ENCODE measurements at places on chromosomes 5 and 9. TPM values are rescaled to one million over a fixed set of nuclear protein-coding genes. Genes with fewer than 3 reads are reported as not detected.

Gene NR6A1
- 0.22 TPM for total RNA-seq

Gene HDHD3
- 14.6 TPM for total RNA-seq

DNA sequence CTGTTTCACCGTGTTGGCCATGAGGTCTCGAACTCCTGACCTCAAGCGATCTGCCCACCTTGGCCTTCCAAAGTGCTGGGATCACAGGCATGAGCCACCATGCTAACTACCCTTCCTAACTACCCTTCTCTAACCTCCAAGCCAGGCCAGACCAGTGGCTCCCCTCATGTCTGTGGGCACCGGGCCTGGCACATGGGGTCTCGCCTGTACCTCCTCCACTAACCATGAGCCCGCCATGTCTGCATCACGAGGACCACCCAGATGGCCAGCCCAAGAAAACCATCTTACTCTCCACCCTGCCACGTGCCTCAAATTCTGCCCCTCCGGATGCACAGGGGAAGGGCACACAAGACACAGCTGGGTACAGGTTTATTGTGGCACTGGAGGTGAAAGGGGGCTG, 9.6 kb upstream of the DBN1 start:
- peaks cover 10% of the 10 kb centered on the region for H3K4me1 ChIP-seq
- H3K36me3 ChIP-seq: no peaks in the 10 kb centered on the region

DNA sequence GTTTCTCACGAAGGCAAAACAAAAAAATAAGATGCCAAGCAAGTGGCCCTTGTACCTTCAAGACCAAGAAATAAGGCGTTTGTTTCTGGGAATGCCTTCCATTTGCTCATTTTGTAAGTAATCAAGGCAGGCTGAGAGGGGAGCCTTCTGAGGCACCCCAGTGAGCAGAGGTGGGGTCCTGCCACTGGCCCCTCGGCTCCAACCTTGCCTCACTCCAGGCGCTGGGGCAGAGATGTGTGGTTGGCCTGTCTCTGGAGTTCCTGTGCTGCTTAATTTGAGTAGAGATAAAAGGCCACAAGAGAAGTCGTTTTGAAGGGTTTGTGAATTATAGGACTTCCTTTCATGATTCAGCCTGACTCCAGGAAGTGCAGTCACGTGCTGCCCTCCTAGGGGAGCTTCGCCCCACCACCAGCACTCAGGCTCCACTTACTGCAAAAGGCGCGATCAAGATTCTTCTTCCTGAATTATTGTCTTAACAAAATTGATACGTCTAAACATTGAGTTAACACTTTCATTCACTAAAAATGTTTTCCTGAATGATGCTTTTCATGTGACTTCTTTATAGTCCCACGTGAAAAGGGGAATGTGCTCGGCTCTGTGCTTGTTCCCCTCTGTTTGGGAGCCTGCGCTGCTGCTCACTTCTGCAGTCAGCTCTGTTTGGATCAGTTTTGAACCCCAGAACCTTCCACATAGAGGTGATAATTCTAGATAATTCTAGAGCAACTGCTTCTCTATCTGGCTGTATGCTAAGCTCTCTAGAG, 13.7 kb downstream of the SYK start:
- DNase-seq: no peak
- peak overlapping the region; percentile 28 for H3K4me3 ChIP-seq
- peak overlapping the region; percentile 35 for H3K27ac ChIP-seq
- H3K27me3 ChIP-seq: peaks cover 4% of the 10 kb centered on the region

DNA sequence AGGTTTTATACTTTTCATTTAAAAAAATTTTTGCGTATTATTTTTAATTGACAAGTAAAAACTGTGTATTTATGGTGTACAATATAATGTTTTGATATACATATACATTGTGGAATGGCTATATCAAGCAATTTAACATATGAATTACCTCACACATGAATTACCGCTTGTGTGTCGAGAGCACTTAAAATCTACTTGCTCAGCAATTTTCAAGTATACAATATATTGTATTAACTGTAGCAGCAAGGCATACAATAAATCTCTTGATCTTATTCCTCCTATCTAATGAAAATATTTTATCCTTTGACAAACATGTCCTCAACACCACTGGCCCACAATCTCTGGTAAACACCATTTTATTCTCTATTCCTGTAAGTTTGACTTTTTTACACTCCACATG, 224.4 kb upstream of the CYLC2 start:
- H3K27ac ChIP-seq: no peak overlapping the region
- H3K4me1 ChIP-seq: no peaks in the 10 kb centered on the region
- H3K4me3 ChIP-seq: no peak overlapping the region
- DNase-seq: no peak
- no peaks in the 10 kb centered on the region for H3K36me3 ChIP-seq

Gene SPATA31E1
- not detected for total RNA-seq

GRCh38 chr5:149125386-149125891, 15.9 kb upstream of the ABLIM3 start:
- peaks cover 2% of the 10 kb centered on the region for H3K4me1 ChIP-seq
- no peak overlapping the region for H3K4me3 ChIP-seq
- H3K36me3 ChIP-seq: peaks cover 2% of the 10 kb centered on the region
- no peak for DNase-seq

Gene C5orf58
- not detected for total RNA-seq

GRCh38 chr9:116387934-116388698, 234.5 kb downstream of the PAPPA start:
- H3K27ac ChIP-seq: no peak overlapping the region
- DNase-seq: no peak
- H3K36me3 ChIP-seq: no peaks in the 10 kb centered on the region
- H3K4me1 ChIP-seq: no peaks in the 10 kb centered on the region
- H3K4me3 ChIP-seq: no peak overlapping the region

DNA sequence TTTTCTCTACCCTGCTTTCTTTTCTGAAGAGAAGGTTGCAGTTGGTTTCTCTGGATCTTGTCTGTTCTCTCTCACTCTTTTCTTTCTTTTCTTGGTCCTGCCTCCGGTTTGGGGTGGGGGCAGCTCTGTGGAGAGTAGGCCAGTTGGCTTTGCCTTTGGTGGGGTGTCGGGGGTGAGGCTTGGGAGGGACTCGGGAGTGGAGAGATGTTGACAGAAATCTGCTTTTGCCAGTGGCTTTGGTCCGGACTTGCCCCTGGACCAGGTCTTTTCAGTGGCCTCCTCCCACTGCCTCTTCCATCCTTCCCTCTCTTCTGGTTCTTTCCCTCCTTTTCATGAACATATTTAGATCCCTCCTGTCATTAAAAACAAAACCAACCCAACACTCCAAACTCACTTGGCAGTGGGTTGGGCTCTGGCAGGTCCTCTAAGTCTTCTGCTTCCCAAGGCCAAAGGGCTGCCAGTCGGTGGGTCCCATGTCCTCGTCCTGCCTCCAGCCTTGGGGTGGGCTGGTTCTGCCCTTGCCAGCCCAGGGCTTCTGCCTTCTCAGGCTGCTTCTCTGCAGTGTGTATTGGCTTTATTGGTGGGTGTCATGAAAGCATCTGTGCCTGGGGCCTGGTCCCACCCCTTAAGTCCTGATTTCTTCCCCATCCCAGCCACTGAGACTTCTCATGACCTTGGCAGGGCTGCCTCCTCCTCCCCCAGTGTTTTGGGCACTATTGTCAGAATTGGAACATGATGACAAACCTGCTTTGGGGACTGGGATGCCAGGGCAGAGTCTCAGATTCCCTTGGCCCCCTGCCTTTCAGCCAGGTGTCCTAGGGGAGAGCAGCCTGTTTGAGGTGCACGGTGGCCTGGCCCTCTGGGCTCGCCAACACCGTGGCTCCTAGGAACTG, 16.9 kb downstream of the ANKRD33B start:
- DNase-seq: no peak
- H3K27me3 ChIP-seq: peaks cover 16% of the 10 kb centered on the region
- peaks cover 40% of the 10 kb centered on the region for H3K4me1 ChIP-seq
- H3K4me3 ChIP-seq: no peak overlapping the region

Gene DCAF12
- 14.8 TPM for total RNA-seq

DNA sequence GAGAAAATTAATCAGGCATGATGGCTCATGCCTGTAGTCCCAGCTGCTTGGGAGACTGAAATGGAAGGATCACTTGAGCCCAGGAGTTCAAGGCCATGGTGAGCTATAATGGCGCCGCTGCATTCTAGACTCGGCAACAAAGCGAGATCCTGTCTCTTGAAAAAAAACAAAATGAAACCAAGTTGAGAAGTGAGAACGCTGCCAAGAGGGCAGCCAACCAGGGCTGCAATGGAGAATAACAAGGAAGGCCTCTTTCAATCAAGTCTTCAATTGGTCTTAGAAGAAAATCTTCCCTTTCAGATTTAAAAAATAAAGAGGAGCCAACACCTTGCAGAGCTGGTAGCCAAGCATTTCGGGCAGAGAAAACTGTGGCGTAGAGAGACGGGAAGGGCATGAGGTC, 14.7 kb downstream of the KIAA1958 start:
- H3K27me3 ChIP-seq: no peaks in the 10 kb centered on the region
- H3K4me3 ChIP-seq: no peak overlapping the region
- DNase-seq: no peak
- H3K4me1 ChIP-seq: peaks cover 3% of the 10 kb centered on the region
- no peak overlapping the region for H3K27ac ChIP-seq
- no peaks in the 10 kb centered on the region for H3K36me3 ChIP-seq

Gene ORM2
- not detected for total RNA-seq

DNA sequence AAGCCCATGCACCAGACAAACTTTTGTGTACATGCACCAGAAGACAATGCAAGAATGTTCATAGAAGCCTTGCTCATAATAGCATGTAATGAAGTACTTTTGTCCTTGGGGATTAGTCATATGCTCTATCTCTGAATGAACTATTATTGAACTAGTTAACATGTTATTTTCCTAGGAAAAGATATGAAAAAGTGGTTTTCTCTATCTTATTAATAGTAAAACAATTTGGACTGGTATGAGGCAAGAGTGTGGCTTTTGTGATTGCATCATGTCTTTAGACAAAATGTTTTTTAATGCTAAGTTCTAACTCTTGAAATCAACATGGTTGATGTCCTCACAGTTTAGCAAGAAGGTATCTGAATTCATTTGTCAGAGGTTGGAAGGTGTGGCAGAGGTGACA, 55.7 kb upstream of the SPDL1 start:
- no peak for DNase-seq
- H3K4me1 ChIP-seq: peaks cover 2% of the 10 kb centered on the region
- no peak overlapping the region for H3K27ac ChIP-seq
- H3K27me3 ChIP-seq: peaks cover 67% of the 10 kb centered on the region
- peaks cover 2% of the 10 kb centered on the region for H3K36me3 ChIP-seq

- no peak for DNase-seq
- no peak overlapping the region for H3K27ac ChIP-seq
- H3K36me3 ChIP-seq: no peaks in the 10 kb centered on the region
- no peaks in the 10 kb centered on the region for H3K4me1 ChIP-seq
Observed at GRCh38 chr9:112555101-112555643, 68.5 kb downstream of the KIAA1958 start.

Gene PTPRD
- total RNA-seq: not detected

- H3K27ac ChIP-seq: peak overlapping the region; percentile 93
- peak overlapping the region; percentile 82 for H3K4me3 ChIP-seq
- H3K27me3 ChIP-seq: no peaks in the 10 kb centered on the region
- DNase-seq: no peak
- H3K36me3 ChIP-seq: no peaks in the 10 kb centered on the region
Observed at GRCh38 chr5:134090522-134090921, 24.0 kb upstream of the TCF7 start.

- no peaks in the 10 kb centered on the region for H3K27me3 ChIP-seq
- peak overlapping the region; percentile 96 for H3K4me3 ChIP-seq
- DNase-seq: no peak
- H3K27ac ChIP-seq: peak overlapping the region; percentile 100
- peaks cover 32% of the 10 kb centered on the region for H3K4me1 ChIP-seq
Observed at GRCh38 chr5:163458778-163459385, 1.0 kb downstream of the NUDCD2 start.

Gene TMEM232
- total RNA-seq: 1.6 TPM

DNA sequence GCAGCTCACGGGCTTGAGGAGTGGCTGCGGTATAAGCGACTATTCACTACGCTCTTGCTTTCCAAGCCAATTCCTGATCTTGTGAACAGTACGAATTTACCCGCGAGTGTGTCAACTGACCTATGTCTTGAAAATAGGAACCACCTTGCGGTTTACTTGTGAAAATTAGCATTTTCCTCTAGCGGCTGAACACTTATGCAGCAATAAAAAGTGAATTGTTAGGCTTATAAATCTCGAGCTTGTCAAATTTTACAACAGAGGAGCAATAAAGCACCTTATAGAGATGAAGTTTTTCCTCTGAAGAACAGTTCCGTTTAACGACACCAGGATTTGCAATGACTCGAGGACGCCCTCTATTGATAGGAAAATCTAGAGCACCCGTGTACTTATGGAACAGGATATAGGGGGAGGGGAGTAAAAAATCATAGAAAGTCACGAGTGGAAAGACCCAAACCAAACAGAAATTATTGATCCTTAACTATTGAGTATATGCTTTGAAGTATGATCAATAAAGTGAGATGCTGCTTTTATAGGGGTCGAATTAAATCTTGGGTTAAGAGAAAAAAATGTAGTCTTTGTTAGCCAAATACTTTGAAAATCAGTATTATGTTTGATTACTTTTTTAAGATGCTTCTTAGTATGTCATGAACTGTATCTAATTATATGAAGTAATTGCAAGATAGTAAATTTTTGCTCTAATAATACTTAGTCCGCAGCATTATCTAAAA, 1.9 kb upstream of the RGMB start:
- H3K4me3 ChIP-seq: peak overlapping the region; percentile 97
- H3K27ac ChIP-seq: peak overlapping the region; percentile 95
- peaks cover 56% of the 10 kb centered on the region for H3K4me1 ChIP-seq
- H3K36me3 ChIP-seq: no peaks in the 10 kb centered on the region
- peaks cover 19% of the 10 kb centered on the region for H3K27me3 ChIP-seq

DNA sequence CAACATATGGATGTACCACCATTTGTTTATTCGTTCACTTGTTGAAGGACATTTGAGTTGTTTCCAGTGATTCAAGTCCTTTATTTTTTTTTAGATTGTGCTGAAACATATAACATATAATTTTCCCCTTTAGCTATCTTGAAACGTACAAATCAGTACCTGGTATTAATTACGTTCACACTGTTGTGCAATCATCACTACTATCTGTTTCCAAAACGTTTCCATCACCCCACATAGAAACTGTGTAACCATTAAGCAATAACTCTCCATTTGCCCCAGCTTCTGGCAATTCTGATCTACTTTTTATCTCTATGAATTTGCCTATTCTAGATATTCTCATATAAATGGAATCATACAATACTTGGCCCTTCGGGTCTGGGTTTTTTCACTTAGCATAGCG, 116.0 kb downstream of the FGF1 start:
- no peak overlapping the region for H3K27ac ChIP-seq
- H3K4me3 ChIP-seq: no peak overlapping the region
- peaks cover 3% of the 10 kb centered on the region for H3K4me1 ChIP-seq
- DNase-seq: no peak
- H3K36me3 ChIP-seq: no peaks in the 10 kb centered on the region
- no peaks in the 10 kb centered on the region for H3K27me3 ChIP-seq

Gene BHMT2
- total RNA-seq: not detected

- peaks cover 58% of the 10 kb centered on the region for H3K27me3 ChIP-seq
- H3K4me3 ChIP-seq: peak overlapping the region; percentile 95
- DNase-seq: peak; percentile 39
- H3K36me3 ChIP-seq: no peaks in the 10 kb centered on the region
- peak overlapping the region; percentile 77 for H3K27ac ChIP-seq
Observed at GRCh38 chr5:55172051-55172899, 702 bp downstream of the CDC20B start.

Gene RETREG1
- 30.2 TPM for total RNA-seq

Gene GALNT12
- total RNA-seq: 11.3 TPM
